ENCODE measurements at places on chromosomes 7 and 10.

- no peak for DNase-seq
These were observed 34.2 kb downstream of the AGMO start for GRCh38 chr7:15527648-15528047.

DNA sequence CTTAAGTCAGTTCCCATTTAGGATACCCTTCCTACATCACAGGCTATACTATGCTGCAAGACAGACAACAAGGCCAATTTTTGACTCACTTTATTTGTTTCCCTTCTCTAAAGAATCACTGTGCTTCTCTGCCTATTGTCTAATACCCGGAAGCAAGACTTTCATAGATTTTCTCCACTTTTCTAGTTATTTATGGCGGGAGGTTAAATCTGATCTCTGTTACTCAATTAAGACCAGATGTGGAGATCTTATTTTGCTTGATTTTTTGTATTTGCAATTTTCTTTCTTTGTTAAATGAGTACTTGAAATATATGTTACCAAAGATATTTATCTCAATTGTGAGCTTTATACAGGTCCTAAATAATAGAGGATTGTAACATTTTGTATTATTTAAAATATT lies 511.5 kb downstream of the ATRNL1 start:
- no peak for DNase-seq

DNA sequence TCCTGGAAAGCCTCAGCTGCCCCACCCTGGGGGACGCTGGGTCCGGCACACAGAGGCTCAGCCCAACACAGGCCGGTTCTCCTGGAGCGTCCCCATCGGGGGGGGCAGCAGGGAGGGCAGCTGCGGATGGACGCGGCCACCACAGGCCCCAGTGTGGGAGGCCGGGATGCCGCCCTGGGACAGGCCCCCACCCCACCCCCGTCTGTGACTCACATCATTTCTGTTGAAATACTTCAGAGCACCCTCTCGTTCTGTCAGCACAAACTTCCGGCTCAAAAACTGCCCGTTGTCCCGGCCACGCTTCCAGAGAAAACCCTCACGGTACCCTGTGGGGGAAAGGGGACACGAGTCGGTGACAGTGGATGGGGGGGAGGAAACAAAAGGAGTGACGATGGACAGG lies 28.5 kb downstream of the GET4 start:
- no peak for DNase-seq

DNA sequence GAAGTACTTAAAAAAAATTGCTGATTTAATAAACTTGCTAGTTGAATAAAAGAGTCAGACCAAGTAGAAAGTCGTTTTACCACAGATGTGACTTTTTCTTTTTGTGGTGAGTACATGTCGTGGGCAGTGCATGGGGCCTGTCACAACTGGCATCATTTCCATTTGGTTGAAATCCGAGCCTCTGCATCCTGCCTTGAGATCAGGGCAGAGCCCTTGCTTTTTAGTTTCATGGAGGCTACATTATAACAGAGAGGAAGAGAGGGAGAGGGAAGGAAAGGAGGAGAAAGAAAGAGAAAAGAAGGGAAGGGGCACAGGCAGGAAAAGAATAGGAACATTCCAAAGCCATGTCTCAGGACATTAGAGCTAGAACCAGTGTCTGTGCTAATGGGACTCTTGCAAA lies 20.4 kb upstream of the INSYN2A start:
- DNase-seq, result no peak

GRCh38 chr10:14141283-14141682 lies 189.4 kb downstream of the FRMD4A start:
- no peak for DNase-seq

GRCh38 chr10:119005362-119006043 lies 24.0 kb upstream of the NANOS1 start:
- no peak for DNase-seq

DNA sequence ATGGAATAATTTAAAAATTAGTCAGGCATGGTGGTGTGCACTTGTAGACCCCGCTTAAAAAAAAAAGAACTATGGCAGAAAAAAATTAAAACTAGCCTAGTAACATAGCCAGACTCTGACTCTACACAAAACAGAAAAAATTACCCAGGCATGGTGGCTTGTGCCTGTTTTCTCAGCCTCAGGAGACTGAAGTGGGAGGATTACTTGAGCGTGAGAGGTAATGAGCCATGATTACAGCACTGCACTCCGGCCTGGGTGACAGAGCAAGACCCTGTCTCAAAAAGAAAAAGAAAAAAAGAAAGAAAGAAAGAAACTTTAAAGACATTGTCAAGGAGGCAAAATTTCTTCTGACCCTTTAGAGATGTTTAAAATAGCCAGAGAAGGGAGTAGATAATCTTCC lies 109.0 kb upstream of the TMEM106B start:
- DNase-seq, result no peak

- no peak for DNase-seq
These were observed 760 bp downstream of the THNSL1 start for GRCh38 chr10:25017154-25017590.

DNA sequence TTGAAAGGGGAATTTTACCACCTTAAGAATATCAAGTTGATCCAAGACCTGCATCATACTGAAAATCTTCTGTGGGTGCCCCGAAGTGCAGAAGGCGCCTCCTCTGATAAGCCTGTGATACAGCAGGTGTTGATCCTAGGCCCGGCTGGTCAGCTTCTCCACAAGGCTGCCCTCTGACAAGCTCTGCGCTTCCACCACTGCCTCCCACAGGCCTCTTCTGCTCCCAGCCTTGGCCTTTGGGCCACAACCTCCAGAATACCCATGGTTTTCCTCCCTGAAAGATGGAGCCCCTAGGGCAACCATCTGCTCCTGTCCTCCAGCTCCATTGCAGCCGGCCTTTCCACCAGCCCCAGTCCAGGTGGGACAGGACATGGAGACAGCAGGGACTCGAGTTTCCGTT lies 5.6 kb upstream of the OGDHL start:
- DNase-seq, result no peak
